ENCODE measurements at places on chromosomes 5 and 9.

- DNase-seq = no peak
Measured at GRCh38 chr9:107674721-107675277, 185.2 kb upstream of the KLF4 start.

- DNase-seq = no peak
Measured at GRCh38 chr5:39119404-39120051, 45.3 kb upstream of the RICTOR start.

DNA sequence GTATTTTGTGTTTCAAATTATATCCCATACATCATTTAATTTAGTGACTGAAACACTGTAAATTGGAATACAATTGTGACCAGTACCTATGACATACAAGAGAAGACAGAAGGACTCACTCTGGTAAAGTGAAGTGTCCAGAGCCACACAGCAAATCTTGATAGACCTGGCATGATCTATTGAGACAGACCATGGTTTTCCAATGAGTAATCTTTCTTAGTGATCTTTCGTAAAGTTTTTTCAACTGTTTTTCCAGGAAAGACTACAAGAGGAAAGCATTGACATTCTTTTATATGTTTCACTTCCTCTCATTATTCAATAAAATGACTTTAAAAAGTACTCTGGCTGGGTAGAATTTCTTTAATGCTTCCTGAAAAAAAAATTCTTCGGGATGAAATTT, 43.3 kb upstream of the ALDH1A1 start:
- DNase-seq = peak; percentile 82

- peak; percentile 56 for DNase-seq
Measured at GRCh38 chr9:35051069-35051967, 21.1 kb downstream of the VCP start.
